NCI-H1417 (cell line): ENCODE measurements at places on chromosomes 6 and 20.

DNA sequence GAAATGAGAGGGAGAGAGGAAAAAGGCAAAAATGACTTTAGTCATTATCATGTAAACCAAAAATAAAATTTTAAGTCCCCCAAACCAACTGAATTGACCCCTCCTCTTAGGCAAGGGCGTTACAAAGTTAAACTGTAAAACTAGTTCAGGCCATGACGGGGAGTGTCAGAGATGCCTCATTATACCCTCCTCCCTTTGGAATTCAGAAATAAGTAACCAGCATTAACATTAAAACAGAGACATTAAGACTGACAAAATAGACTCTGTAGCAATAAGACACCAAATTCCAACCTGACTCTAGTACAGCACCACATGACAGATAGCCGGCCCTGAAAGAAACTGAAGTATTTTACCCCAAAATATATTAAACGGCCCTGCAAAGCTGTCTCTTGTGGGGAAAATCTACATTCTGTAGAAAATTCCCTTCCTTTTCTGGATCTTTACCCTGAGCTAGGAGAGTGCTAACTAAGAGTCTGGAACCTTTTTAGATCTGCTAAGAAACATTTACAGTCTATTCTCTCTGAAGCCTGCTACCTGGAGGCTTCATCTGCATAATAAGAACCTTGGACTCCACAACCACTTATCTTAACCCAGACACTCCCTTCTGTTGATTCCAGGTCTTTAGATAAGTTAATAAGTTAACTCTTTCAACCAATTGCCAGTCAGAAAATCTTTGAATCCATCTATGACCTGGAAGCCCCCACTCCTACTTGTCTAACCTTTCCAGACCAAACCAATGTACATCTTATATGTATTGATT is 150.7 kb downstream of the PKHD1 start:
- DNase-seq: no peak

- no peak for DNase-seq
These were observed 124.2 kb downstream of the FHL5 start for GRCh38 chr6:96687121-96687520.

DNA sequence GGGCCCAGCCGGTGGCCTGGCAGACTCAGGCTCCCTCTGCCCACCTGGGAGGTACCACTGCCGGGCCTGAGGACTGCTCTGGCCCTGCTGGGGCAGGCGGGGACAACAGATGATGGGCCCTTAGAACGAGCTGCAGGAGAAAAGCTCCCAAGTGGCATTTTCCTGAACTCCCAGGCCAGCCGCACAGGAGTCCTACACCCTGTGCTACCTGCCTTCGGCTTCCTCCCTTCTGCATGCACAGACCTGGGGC is 41.3 kb downstream of the DSTN start:
- DNase-seq: no peak

DNA sequence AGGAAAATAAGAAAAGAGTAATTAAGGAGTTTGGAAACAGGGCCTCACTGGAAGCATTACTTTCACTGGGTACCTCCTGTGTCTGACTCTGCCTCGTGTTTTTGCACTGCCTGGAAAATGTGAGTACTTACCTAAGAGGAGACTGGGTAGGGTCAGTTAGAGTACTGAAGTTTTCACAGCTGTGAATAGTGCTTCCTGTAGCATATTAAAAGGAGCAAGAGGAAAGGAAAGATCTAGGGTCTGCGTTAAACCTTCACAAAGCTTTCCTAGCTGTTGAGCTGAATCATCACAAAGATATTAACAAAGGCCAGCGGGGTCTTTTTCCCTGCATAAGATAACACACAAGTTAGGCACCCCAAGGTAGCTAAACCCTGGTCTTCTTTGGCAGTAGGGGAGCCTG is 82.3 kb downstream of the MLIP start:
- DNase-seq: no peak

DNA sequence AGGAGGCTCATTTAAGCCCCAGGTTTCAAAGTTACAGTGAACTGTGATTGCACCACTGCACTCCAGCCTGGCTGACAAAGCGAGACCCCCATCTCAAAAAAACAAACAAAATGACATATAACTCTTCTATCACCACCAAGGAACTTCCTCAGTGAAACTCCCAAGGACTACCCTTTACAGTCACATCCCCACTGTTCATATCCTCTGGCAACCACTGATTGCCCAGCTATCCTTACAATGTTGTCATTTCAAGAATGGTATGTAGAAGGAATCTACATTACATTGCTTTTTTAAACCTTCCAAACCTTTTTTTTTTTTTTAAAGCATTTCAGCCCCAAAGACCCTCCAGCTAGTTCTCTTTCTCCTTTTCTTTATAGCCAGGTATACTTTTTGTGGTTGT is 123.1 kb upstream of the CARMIL1 start:
- DNase-seq: no peak

DNA sequence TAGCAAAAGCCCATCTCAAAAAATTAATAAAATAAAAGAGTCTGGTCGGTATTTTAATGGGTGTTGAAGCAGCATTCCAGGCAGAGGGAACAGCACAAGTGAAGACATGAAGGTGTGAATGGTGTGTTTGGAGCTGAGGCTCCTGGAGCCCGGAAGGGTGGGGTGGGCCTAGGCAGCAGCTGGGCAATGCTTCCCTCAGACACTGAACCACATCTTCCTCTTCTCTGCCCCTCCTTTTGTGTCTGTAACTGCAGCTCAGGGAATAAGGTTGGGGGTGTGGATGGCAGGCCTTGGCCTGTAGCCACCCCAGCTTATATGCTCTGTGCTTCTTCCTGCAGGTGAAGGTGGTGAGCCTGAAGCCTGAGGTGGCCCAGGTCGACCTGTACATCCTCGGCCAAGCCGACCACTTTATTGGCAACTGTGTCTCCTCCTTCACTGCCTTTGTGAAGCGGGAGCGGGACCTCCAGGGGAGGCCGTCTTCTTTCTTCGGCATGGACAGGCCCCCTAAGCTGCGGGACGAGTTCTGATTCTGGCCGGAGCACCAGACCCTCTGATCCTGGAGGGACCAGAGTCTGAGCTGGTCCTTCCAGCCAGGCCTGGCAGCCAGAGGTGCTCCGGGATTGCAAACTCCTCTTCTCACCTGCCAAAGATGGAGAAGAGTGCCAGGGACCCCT is 26.6 kb downstream of the POFUT1 start:
- DNase-seq: no peak

DNA sequence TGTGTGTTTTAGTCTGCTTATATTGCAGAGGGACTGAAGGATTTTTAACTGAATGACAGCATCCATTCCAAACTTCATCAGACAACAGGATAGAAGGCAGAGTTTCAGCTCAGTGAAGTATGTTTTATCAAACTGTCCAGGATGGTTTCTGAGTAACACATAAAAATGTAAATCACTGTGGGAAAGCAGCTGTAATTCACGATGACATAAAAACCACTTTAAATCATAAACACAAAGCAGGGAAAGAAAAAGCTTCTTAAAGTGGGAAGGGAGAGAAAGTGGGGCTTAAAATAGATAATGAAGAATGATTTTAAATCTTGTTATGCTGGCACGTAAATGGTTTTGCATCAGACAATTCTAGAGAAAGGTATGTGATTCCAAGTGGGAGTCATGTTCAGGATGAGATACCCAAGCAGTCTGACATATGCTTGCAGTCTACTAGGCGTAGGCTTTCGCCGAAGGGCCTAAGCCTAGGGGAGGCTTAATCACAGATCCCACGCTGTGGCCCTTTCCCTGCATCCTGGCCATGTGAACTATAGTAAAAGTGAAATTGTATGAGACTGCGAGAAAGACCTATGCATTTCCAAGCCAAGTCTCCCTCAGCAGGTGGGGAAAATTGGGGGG is 610.6 kb downstream of the PRKN start:
- no peak for DNase-seq

- DNase-seq: no peak
These were observed 37.9 kb downstream of the IPCEF1 start for GRCh38 chr6:154318721-154319120.

GRCh38 chr6:28506807-28507475 is 8.7 kb downstream of the GPX6 start:
- DNase-seq: no peak

- DNase-seq: no peak
These were observed 179.6 kb upstream of the CCN2 start for GRCh38 chr6:132130626-132131298.

GRCh38 chr6:11414176-11414963 is 123.2 kb upstream of the TMEM170B start:
- DNase-seq: no peak

DNA sequence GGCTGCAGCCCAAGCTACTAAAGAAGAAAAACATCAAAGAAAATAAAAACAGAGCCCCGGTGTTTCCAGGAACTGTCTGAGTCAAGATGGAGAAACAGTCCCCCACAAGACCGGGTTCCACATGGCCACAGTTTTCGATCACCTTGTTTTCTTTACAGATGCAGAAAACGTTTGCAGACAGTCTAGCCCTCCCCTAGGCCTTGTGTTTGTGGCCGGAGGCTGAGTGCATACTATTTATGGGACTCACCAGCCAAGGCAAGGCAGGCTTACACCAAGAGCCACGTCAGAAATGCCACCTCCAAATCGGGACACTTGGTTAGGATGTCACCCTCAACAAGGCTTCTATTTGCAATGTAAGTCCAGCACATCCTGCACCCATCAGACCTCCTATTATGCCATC is 97.3 kb downstream of the BMP7 start:
- DNase-seq: no peak

GRCh38 chr6:154705471-154706113 is 27.6 kb upstream of the SCAF8 start:
- DNase-seq: no peak

DNA sequence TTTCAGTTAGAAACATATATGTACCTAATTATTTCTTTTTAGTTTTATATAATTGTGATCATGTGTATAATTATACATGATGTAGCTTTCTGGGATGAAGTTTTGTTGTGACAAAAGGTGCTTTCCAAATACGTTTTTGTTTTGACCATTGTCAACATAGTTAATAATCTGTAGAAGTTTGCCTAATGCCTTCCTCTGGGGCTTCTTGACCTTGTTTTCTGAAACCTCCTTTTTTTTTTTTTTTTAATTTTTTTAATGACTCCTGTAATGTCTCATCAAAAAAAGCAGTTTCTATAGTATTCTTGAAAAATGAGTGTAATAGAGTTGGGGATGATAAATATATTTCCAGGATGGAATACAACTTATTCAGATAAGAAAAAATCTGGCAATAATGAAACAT is 434.7 kb upstream of the SOX4 start:
- no peak for DNase-seq

DNA sequence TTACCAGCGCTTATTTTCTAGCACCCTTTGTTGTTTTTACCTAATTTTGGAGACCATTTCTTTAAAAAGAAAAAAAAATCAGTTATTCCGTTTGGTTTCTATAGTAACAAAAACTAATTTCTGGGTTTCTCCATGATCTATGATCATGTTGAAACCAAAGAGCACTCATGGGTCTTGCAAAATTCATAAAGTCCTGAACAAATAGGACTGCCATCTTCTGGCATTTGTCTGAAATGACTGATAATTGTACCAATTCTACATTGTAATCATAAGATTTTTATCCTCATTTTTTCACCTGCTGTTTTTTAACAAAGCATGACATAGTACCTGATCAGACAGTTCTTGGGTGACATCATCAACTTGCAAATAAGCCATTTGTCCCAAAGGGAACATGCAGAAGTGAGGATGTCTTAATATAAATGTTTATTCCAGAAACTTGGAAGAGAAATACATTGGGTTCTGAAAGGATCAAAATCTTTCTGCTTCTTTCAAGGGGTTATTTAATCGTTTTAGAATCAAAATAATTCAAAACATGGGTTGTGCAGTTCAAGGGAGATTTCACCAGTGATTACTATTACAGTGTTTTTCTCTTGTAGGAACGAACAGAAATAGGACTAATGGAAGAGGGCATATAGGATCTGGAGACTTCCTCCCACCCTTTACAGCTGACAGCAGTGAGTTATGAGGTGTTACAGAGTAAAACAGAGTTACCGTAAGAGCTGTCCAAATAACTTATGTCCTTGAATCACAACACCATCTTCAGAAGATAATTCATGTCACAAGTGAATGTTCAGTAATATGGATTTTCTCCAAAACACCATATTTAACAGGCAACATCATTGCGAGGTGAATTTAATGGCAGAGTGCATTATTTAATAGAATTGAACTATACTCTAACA is 87.1 kb upstream of the GJE1 start:
- no peak for DNase-seq

- peak; percentile 54 for DNase-seq
These were observed 15.7 kb downstream of the NRSN2 start for GRCh38 chr20:362271-363254.

- DNase-seq: no peak
These were observed 319.8 kb downstream of the HIVEP2 start for GRCh38 chr6:142624978-142625715.

GRCh38 chr6:11613858-11614257 is 76.3 kb downstream of the TMEM170B start:
- no peak for DNase-seq

- DNase-seq: peak; percentile 97
These were observed at the start of gene ZNF76 for GRCh38 chr6:35259194-35259947. Gene ZNF76 (plus strand): TSS chr6:35259735. CDS start chr6:35281152, 21,417 bp downstream.

- no peak for DNase-seq
These were observed 58.7 kb upstream of the EMILIN3 start for GRCh38 chr20:41425180-41425884.

GRCh38 chr6:150875841-150876240 is 10.3 kb downstream of the MTHFD1L start:
- no peak for DNase-seq

GRCh38 chr6:92274588-92274987 is 1144.8 kb downstream of the EPHA7 start:
- no peak for DNase-seq
